ENCODE measurements at places on chromosomes 13 and 19.

DNA sequence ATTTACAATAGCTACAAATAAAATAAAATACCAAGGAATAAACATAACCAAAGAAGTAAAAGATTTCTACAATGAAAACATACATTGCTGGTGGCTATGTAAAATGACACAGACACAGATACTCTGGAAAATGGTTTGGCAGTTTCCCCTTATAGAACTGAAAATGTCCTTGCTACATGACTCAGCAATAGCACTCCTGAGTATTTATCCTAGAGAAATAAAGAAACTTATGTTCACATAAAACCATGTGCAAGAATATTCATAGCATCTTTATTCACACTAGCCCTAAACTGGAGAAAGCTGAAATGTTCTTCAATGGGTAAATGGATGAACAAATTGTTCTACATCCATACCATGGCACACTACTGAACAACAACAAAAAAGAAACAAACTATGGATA is 100.2 kb upstream of the RFC3 start:
- DNase-seq = no peak

DNA sequence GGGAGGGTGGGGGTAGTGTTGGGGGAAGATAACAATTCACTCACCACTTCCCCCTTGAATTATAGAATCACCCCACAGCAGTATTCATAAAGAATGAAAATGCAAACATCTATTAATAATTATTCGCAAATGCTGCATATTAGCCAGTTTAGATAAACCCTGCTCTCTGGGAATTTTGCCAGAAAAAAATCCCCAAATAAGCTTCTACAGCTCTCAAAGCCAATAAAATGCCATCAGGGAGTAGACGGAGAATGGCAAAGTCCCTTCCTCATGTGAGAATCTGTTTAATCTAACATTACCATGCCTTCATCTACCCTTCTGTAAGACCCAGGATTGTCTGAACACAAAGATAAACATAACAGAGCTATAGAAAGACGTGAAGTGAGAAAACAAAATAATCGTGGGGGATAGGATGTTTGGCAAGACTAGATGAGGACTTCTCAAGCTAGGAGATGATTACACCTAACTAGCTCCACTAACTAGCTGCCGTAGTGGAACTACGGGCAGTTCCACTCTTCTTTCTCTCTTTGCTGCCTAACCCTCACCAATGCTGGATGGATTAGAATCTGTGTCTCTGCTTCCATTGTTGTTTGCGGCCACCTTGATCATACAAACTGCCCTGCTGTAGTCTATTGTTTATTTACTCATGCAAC is 32.4 kb upstream of the CACNA1A start:
- DNase-seq = no peak

- no peak for DNase-seq
Observed at GRCh38 chr13:58254943-58255342, 623.4 kb downstream of the PCDH17 start.

GRCh38 chr13:101752432-101752831 is 300.0 kb downstream of the ITGBL1 start:
- DNase-seq = no peak

DNA sequence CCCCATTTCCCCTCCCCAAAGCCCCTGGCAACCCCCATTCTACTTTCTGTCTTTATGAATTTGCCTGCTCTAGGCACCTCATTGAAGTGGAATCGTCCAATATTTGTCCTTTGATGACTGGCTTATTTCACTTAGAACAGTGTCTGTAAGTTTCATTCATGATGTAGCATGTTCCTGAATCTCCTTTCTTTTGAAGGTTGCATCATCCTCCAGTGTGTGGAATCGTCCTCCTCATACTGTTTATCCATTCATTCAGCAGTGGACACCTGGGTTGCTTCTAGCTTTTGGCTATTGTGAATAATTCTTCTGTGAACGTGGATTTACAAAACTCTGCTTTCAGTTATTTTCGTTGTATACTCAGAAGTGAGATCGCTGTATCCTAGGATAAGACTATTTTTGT is 161.2 kb upstream of the RNF113B start:
- no peak for DNase-seq
